Left ventricle myocardium inferior (tissue), 1 donor: ENCODE measurements at places on chromosomes 3 and 15.

DNA sequence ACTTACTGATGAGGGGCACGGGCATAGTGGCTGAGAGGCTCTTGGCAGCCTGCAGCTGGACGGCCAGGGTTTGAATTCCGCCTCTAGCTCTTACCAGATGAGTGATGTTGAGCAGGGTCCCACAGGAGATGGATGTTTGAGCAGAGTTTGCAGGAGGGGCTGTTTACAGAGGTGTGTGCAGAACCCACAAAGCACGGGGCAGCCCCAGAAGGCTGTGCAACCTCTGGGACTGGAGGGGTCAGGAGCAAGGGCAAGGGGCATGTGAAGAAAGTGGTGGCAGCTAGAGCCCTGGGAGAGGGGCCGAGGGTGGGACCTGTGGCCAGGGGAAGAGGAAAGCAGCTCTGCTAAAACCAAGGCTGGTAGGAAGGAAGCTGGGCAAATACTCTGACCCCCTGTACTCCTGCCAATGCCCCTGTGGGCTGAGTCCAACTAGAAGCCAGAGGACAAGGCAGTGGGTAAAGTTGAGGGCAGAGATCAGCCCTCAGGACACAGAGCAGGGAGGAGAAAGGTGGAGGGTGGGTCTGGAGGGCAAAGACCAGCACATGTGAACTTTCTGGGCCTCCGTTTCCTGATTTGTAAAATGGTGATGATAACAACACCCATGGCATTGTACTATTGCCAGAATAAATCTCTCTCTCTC lies 53.9 kb upstream of the ITGA11 start:
- DNase-seq, result no peak

- no peak for DNase-seq
Observed at GRCh38 chr3:106720510-106720909, 656.7 kb upstream of the CCDC54 start.

DNA sequence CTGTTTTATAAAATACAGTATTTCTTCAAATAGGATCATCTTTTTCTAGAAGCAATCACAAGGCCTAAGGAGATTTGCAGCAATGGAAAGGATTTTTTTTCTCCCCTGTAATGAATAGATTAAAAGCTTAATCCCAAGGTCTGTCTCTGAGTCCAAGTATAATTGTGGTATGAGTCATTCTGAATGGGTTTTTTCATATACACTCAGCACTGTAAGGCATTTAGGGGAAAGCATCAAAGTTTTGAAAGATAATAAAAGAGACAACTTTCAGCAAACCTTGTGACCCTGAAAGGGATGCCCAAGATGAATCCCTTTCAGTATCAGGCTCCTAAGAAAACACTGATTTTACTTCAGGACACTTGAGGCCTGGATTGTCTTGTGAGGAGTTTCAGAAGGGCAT lies 23.3 kb upstream of the LARS2 start:
- no peak for DNase-seq

DNA sequence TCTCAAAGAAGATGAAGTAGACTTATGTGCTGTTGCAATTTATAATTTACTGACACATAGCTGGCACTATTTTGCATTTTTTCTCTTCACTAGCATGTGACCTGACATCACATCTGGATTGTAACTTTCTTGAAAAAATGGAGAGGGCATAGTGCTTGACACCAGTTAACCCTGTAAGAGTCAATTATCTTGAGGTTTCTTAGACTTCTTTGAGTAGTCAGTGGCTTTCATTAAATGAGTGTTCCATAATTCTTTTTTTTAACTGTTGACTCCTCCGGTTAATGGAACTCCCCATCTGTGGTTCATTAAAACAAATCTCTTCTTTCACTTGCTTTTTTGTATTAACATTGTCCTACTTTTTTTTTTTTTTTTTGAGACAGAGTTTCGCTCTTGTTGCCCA lies 16.9 kb upstream of the PRKCI start:
- DNase-seq, result no peak

- no peak for DNase-seq
Observed at GRCh38 chr3:132650153-132650552, 9.5 kb downstream of the ACAD11 start.

DNA sequence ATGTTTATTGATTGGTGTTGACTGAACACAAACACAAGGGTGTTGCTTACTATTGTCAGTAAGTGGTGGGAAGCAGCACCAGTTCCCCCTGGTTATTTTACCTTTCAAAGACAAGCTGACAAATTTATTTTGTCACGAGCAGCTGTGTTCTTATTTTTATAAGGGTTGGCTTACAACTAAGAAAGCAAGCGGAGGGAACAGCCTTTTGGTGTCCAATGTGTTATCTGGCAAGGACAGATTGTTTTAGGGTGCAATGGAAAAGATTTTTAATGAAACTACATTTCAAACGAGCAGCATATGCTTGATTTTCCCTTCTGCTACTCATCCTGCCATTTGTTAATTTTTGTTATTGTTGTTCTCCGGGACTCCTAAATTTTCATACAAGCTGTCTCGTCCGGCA lies 920.6 kb upstream of the CFAP20DC start:
- DNase-seq, result no peak

DNA sequence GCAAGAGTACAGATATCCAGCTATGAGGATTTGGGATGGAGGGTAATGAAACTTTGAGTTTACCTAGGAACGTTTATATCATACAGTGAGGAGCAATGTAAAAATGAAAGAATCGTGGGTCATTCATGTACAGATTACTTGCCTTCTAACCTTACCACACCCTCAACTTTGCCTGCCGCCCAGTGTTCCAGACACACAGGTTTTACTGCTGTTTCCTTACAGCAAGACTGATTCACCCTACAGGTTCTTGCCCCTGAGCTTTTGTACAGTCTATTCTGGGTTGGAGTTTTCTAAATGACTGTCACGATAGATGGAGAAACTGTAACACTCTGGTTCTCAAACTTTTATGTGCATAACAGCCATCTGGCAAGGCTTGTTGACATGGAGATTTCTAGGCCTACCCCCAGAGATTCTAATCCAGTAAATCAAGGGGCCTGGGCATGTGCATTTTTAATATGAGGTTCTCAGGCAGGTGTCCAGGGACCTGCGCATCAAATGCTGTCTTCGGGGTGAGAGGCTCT lies 6.6 kb upstream of the TPRG1 start:
- no peak for DNase-seq

DNA sequence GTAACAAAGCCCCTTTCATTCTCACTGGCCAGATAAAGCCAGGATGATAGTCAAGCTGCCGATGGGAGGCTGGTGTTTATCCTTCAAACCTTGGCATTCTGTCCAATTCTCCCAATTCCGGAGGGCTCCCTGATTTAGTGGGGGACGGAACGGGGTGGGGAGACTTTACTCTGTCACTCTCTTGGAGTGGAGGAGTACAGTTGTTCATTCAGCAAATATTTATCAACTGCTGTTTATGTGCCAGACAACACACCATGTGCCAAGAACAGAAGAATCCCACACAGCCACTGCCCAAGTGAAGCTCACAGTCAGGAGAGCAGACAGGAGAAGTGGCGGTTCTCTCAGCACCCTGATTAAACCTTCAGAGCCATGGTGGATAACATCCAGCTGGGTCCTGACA lies 63.3 kb downstream of the WNT5A start:
- no peak for DNase-seq

DNA sequence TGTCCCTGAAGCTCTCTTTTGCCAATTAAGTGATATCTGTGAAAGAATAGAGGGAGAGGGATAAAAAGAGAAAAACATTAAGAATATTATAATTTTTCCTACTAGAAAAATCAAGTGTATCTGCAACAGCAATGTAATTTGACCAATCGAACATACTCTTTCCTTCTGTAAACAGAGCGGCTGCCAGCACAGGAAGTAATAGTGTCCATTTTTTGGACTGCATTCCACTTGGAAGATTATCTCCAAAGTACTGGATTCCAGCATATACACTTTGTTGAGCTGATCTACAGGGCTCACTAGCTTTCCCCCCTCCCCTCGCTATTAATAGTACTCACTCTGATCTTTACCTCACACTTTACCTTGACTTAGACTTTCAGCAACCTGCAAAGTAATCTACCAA lies 90.4 kb downstream of the SUCLG2 start:
- no peak for DNase-seq

GRCh38 chr15:80950291-80951078 lies 39.1 kb downstream of the MESD start:
- DNase-seq, result no peak

- DNase-seq, result no peak
Observed at GRCh38 chr15:37109168-37109871, 9.0 kb upstream of the MEIS2 start.

DNA sequence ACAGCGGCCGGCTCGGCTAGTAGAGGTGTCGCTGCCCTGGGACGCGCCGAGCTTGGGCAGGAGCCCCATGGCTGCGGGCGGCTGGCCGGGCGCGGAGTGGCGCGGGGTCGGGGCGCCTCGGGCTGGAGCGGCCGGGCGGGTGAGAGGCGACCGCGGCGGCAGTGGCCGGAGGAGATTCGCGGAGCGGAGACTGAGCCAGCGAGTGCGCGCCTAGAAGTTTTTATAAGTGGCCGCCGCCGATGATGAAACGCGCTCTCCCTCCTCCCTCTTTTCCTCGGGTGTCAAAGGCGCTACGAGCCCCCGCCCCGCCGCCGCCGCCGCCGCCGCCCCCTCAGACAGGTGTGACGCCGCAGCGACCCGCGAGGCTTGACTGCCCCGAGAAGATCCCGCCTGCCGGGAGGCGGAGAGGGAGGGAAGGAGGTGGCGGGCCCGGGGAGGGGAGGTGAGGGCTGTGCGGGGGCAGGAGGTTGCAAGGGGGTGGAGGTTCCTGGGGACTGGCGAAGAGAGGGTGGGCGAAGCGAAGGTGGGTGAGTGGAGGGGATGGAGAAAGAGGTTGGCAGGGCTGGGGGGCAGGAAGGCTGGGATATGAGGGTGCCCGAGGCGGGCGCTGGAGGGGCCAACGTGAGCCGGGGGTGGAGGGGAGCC lies at the start of gene SLCO2A1:
TSS of gene SLCO2A1 (minus strand) at position 192 of the 645 bp plus-strand sequence. CDS start at position 69, 123 bp downstream.
- peak; percentile 27 for DNase-seq

GRCh38 chr3:116238846-116239565 lies 206.3 kb downstream of the LSAMP start:
- DNase-seq, result no peak

DNA sequence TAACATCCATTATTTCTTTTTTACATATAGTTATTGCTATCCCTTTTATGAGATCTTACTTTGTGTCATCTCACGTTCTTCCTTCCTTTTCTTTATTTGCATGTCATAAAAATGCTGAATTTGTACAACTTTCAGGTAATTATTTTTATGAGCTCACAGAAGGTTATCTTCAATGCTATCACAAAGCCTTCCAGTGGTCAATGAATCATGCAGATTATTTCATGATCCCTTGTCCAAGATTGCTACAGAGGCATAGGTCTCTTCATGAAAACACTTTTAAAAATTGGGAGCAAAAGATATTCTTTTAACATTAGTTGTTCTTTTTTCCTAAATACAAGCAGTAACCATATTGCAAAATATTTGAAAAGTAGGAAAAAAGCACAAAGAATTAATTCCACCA lies 880.1 kb upstream of the NR2F2 start:
- no peak for DNase-seq

GRCh38 chr3:97863775-97864174 lies 42.0 kb downstream of the CRYBG3 start:
- no peak for DNase-seq

DNA sequence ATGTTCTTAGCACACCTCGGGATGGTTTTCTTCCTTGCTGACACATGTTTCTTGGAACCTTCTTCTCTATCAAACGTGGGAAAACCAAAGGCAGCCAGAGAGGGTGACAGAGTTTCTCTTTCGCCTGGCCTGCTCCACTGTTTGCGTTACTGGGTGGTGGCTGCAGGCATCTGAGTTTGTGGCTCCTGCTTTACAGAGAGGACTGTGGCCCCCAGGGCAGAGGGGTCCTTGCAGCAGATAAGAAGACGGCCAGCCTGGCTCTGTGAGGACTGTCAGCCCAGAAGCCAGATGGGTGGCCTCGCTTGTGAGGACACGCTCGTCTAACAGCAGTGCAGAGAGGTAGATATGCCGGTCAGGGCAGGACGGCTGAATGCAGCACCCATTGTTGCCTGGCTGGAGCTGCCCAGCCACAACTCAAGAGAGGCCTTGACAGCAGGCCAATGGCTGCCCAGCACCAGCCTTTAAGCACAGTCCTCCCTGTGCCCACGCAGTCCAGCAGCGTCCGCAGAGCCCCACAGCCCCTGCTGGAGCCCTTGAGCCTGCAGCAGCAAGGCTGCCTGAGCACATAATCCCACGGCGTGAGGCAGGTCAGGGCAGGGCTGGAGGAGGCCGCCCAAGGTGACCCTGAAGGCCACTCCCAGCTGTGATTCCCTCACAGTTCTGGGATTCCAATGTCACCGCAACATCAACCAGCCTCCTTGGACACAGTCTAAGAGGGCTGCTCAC lies 15.0 kb upstream of the SPTBN5 start:
- DNase-seq, result no peak

DNA sequence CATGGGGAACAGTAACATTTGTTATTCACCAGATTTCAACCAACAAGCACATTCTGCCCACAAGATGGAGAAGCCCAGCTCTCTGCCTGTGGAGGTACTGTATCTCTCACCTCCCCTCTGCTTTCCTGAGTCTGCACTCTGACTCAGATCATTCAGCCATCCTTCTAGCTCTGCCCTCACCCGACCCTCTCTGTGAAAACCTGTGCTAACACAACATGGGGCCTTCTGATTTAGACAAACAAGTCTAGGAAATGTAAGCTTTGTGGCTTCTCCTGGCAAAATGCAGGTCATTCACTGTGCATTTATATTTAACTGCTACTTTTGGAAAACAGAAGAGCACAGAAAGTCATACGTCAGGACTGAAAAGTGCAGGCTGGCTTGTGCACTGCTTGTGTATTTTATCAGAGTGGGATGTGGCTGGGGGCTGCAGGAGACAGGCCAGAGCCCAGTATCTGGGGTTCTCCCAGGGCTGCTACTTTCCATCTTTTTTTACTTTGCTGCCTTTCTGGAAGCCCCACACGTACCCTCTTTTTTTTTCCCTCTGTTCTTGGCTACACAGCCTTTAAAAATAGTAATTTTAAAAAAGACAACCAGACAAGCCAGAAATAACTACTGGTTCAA lies 50.8 kb downstream of the SUSD5 start:
- no peak for DNase-seq
